ENCODE measurements at places on chromosomes 4 and X.

GRCh38 chrX:816411-816810 lies 185.8 kb downstream of the SHOX start:
- DNase-seq, result no peak

DNA sequence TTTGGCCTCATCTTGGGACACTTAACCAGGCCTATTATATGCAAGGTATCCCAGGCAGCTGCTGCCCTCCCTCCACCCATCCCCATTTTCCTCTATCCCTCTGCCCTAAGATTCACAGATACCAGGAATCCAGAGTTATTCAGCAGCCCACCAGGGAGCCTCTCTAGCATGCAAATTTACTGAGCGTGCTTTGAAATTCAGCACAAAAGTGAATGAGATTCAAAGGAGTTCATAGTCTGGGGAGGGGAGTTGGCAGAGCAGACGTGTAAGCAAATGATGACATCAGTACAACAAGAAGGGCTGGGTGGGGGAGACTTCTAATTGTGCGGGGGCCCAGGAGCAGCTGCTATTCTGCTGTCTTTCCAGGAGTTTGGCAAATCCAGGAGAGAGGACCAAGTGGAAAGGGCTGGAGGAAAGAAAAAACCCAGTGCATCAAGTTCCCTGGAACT lies 1.7 kb upstream of the MTM1 start:
- no peak for DNase-seq

GRCh38 chr4:66991521-66991920 lies 553.8 kb downstream of the CENPC start:
- no peak for DNase-seq

- no peak for DNase-seq
Observed at GRCh38 chr4:39631700-39632079, 7.0 kb downstream of the SMIM14 start.

GRCh38 chrX:10597871-10598270 lies 22.5 kb downstream of the MID1 start:
- peak; percentile 36 for DNase-seq

- DNase-seq, result no peak
Observed at GRCh38 chr4:67332627-67333026, 212.7 kb downstream of the CENPC start.

- DNase-seq, result peak; percentile 1
Observed at GRCh38 chr4:138348055-138348454, 105.9 kb upstream of the SLC7A11 start.
